ENCODE measurements at places on chromosomes 11 and 22.

- no peak for DNase-seq
Observed at GRCh38 chr22:37401401-37402183, 25.7 kb downstream of the ELFN2 start.

GRCh38 chr11:119414321-119414720 is 8.7 kb downstream of the THY1 start:
- no peak for DNase-seq

GRCh38 chr22:31253949-31254348 is 38.3 kb downstream of the PIK3IP1 start:
- no peak for DNase-seq

DNA sequence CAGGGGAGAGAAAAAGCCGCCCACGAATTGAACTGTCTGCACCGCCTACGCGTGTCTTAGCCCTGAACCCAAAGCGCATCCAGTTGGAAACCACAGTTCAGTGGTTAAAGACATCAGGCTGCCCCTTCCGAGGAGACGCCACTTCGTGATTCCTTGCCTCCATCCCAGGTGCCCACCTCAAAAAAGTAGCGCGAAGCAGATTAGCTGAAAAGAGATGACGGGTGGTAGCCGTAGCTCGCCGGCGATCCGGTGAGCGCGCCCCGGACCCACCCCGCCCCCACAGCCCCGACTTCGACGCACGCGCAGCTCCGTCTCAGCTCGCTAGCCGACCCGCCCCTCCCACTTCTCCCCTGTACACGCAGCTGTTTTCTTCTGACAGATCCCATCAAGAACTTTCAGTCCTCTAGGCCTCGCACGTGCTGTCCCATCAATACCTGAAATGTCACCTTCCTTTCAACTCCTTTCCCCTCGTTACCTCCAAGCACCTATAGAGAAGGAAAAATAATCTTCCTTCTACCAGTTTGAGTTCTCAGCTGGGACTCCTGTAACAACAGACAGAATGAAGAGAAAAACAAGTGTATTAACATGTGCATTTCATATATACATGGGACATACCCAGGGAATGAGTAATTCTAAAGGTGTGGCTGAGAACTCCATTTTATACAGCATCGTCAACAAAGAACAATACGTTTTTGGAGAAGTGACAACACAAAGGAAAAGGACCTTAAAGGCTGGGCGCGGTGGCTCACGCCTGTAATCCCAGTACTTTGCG is 49.5 kb downstream of the OR4D9 start:
- DNase-seq = peak; percentile 54

DNA sequence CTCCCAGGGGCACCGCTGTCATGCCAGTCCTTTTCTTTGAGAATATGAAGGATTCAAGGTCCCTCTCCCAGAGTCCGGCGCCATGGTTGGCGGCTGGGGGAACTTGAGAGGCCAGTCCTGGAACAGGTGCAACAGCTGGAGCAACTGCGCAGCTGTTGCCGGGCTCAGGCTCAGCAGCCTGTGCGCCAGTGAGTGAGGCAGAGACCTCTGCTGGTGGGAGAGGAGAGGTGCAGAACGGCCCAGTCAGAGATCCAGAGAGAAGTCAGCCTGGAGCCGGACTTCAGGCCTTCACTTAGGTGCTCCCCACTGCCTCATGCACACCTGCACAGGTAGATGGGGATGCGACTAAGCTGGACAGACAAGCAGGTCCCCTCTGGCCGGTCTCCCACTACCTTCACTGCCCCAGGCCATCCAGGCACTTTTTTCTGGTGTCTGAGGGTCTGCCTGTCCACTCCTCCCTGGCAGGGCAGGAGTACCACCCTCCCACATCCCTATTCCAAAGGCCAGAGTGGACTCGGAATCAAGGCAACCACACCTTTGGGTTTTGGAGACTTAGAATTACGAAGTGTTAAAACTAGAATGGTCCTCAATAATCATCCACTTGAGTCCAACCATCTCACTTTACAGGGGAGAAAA is 4.6 kb downstream of the CHRDL2 start:
- peak; percentile 35 for DNase-seq

Measured in activated T-helper 1 cell treated with anti-CD3 and anti-CD28 coated beads, Interleukin-12 subunit alpha, Interleukin-12 subunit beta, Interleukin-2, Interleukin-4 antibody, amounts not matched to agents 30 ng/mL and 10 ng/mL and 1 ng/mL, durations not matched to agents 14 hours and 24 hours and 36 hours (primary cell).